ENCODE measurements at places on chromosomes 16 and 17. TPM values are rescaled to one million over a fixed set of nuclear protein-coding genes. Genes with fewer than 3 reads are reported as not detected.

DNA sequence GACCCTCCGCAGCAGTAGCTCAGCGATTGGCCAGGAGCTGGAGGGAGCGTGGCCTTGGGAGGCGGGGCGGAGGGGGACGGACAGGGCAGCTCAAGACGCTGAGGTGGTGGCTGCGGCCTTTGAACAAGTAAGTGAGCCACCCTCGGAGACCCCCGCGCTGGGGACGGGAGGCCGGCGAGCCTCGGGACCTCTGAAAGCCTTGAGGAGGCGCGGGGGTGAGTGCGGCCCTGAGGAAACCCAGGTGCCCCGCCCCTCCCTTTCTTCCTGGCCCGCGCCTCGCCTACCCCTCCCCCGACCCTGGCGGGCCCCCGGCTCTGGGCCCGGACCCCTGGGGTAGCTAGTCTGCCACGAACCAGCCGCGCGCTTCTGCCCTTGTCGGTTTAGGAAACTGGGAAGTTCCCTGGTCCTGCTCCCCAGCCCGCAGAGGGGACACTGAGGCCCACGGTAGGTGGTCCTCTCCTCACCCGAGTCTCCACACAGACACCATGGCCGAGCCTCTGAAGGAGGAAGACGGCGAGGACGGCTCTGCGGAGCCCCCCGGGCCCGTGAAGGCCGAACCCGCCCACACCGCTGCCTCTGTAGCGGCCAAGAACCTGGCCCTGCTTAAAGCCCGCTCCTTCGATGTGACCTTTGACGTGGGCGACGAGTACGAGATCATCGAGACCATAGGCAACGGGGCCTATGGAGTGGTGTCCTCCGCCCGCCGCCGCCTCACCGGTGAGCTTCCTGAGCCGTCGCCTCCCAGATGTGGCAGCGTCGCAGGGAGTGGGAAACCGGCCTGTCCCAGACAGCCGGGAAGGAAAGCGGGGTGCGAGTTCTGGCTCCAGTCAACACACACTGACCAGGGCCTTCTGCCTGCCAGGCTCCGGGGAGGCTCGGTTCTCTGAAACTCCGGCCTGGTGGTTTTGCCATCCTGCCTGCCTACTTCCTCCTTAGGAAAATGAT is at the start of gene MAPK7:
TSS of gene MAPK7 (plus strand) at position 83 of the 945 bp plus-strand sequence. CDS start at position 486, 403 bp downstream.
- DNase-seq = no peak

The RPH3AL gene
- 8.7 TPM for total RNA-seq

- no peak for DNase-seq
Measured at GRCh38 chr16:3065069-3065741, at the start of gene IL32. TSS of gene IL32 (plus strand) at chr16:3065640. CDS start at chr16:3065812, 172 bp downstream.

The TMEM204 gene
- 39.5 TPM for total RNA-seq

The COX10 gene
- total RNA-seq = 21.0 TPM

The MSLN gene
- total RNA-seq = not detected

- no peak for DNase-seq
Measured at GRCh38 chr17:2027528-2028233, 2.3 kb upstream of the DPH1 start.
